ENCODE measurements at places on chromosomes 6 and 20. TPM values are rescaled to one million over a fixed set of nuclear protein-coding genes. Genes with fewer than 3 reads are reported as not detected.

Gene RSPH4A
- under 0.01 TPM for total RNA-seq

- DNase-seq, result peak; percentile 64
- peaks cover 8% of the 10 kb centered on the region for H3K27me3 ChIP-seq
- H3K4me3 ChIP-seq, result peak overlapping the region; percentile 10
- H3K27ac ChIP-seq, result no peak overlapping the region
- no peaks in the 10 kb centered on the region for H3K36me3 ChIP-seq
- H3K4me1 ChIP-seq, result no peaks in the 10 kb centered on the region
Measured at GRCh38 chr6:104525677-104526322, 333.9 kb downstream of the HACE1 start.

GRCh38 chr6:109260701-109261100 is 121.6 kb downstream of the CD164 start:
- no peak overlapping the region for H3K4me3 ChIP-seq
- H3K27me3 ChIP-seq, result peaks cover 8% of the 10 kb centered on the region
- peaks cover 10% of the 10 kb centered on the region for H3K4me1 ChIP-seq
- no peak for DNase-seq
- H3K36me3 ChIP-seq, result no peaks in the 10 kb centered on the region

Gene SIM1
- not detected for total RNA-seq

DNA sequence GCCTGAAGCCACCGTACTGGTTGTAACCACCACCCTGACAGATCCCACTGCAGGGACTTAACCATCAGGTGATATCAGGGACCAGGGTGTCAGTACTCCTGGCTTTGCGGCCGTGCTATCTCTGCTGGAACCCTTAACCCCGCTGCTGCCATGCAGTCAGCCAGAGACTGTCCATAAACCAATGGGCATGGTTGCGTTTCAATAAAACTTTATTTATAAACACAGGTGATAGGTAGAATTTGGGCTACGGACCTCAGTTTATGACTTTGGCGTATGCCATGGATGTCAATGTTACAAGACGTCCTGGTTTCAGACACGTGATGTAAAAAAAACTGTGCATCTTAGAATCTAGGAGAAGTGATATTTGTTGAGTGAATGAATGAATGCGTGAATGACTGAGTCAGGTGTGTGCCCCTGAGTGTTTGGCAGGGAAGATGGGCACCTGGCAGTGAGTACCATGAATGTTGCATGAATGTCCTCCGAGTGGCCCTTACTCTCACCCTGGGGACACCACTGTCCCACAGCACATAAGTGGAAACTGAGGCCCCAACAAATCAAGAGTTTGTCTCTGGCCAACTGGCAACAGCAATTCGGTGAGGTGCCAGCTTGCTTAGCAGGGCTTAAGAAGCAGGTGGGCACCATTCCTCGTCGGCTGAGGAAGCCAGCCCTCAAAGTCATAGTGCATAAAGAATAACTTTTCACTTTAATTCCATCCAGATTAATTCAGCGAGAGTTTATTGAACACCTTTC is 64.0 kb upstream of the APCDD1L start:
- no peaks in the 10 kb centered on the region for H3K36me3 ChIP-seq
- no peak for DNase-seq
- no peaks in the 10 kb centered on the region for H3K4me1 ChIP-seq

Gene TMEM170B
- 0.28 TPM for total RNA-seq

Gene TSBP1
- not detected for total RNA-seq

GRCh38 chr6:82246802-82247504 is 591 bp downstream of the IBTK start:
- no peaks in the 10 kb centered on the region for H3K36me3 ChIP-seq
- H3K4me1 ChIP-seq, result peaks cover 10% of the 10 kb centered on the region

- no peaks in the 10 kb centered on the region for H3K27me3 ChIP-seq
- peak; percentile 74 for DNase-seq
- no peak overlapping the region for H3K4me3 ChIP-seq
Measured at GRCh38 chr6:107237992-107238660, 122.8 kb upstream of the BEND3 start.

DNA sequence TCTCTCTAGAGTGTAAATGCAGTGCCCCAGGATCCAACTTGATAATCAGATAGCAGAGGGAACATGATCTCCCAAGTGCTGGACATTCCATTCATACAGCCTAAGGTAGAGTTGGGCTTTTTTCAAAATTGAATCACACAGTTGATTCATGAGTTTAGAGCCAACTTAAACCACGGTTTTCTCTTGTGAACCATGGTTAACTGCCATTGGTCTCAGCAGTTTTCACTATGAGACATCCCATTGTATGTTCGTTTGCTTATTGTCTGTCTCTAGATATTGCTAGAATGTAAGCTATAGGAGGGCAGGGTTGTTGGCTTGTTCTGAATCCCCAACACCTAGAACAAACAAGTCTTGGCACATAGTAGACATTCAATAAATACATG is 37.2 kb upstream of the TAF8 start:
- no peak overlapping the region for H3K4me3 ChIP-seq
- DNase-seq, result peak; percentile 65
- peaks cover 12% of the 10 kb centered on the region for H3K4me1 ChIP-seq
- H3K36me3 ChIP-seq, result no peaks in the 10 kb centered on the region
- H3K27ac ChIP-seq, result no peak overlapping the region
- H3K27me3 ChIP-seq, result no peaks in the 10 kb centered on the region

DNA sequence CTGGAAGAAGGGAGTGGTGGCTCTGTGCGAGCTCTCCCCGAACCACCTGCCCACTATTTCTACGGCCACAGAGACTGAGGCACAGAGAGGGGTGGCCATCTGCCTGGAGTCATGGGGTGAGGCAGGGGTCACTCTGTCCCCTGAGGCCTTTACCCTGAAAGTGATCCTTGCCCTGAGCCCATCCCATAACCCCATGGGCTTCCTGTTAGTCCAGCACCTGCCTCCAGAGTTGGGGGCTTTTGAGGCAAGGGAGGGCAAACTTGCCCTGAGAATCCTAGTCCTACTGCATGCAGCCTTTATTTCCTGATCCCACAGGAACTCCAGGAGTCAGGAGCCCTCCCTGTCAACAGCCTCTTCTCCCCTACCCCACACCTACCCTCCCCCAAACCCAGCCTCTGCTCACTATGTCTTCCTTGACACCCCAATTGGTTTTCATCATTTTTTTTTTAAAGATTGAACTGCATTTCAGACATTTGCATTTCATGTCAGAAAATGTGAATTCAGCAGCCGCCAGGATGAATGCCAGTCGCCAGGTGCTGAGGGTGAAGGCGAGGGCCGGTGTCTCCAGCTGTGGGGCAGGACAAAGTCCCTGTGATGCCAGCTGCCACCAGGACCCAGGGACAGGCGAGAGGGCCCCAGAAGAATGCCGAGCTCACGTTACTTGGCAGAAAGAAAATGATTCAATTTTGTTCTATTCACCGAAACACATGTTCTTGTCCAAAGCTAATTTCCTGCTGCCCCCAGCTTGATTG is 47.6 kb upstream of the NNAT start:
- H3K4me3 ChIP-seq, result no peak overlapping the region
- H3K4me1 ChIP-seq, result no peaks in the 10 kb centered on the region
- H3K27ac ChIP-seq, result no peak overlapping the region
- H3K36me3 ChIP-seq, result no peaks in the 10 kb centered on the region
- no peak for DNase-seq

Gene PPIL4
- total RNA-seq, result 13.3 TPM

Gene GABRR1
- not detected for total RNA-seq

- H3K4me3 ChIP-seq, result no peak overlapping the region
- H3K36me3 ChIP-seq, result no peaks in the 10 kb centered on the region
- no peak for DNase-seq
- no peaks in the 10 kb centered on the region for H3K27me3 ChIP-seq
- no peaks in the 10 kb centered on the region for H3K4me1 ChIP-seq
Measured at GRCh38 chr6:112649853-112650252, 302.7 kb downstream of the RFPL4B start.

DNA sequence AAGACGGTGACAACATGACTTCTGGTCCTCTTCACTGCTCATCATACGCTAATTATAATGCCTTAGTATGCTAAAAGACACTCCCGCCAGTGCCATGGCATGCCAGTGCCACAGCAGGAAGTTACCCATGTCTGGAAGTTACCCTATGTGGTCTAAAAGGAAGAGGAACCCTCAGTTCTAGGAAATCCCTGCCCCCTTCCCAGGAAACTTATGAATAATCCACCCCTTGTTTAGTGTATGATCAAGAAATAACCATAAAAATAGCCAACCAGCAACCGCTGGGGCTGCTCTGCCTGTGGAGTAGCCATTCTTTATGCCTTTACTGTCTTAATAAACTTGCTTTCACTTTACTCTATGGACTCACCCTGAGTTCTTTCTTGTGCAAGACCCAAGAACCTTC is 15.8 kb upstream of the SERPINB9 start:
- no peak overlapping the region for H3K4me3 ChIP-seq
- H3K36me3 ChIP-seq, result no peaks in the 10 kb centered on the region
- DNase-seq, result no peak
- peaks cover 4% of the 10 kb centered on the region for H3K4me1 ChIP-seq
- H3K27ac ChIP-seq, result no peak overlapping the region
- no peaks in the 10 kb centered on the region for H3K27me3 ChIP-seq

DNA sequence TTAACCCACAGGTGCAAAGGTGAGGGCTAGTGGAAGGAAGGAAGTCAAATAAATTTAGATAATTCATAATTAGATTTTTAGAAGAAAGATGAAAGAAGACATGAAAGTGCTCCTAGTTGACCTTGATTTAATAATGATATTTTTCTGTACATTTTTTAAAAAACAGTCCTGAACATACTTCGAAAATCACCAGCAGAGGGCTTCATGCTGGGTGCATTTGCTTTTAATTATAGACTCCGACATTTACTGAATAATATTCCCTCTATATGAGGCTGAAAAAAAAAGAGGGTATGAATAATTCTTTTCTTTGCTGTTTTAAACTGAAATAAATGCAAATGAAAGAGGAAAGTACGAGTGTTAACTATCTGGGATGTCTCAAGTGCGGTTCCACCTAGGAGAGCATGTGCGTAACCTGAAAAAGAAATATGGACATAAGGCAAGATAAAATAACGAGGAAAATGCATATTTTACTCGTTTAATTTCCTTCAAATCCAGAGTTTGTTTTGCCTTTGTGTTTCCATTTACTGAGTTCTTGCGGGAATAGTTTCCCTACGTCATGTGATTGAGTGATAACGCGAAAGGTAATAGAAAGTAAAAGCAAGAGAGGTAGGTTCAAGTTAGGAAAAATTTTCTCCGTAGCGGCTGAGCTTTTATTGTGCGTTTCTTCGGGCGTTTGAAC is 3.1 kb upstream of the TFAP2B start:
- no peaks in the 10 kb centered on the region for H3K36me3 ChIP-seq
- no peaks in the 10 kb centered on the region for H3K4me1 ChIP-seq
- no peak overlapping the region for H3K27ac ChIP-seq

- H3K4me3 ChIP-seq, result no peak overlapping the region
- H3K27me3 ChIP-seq, result no peaks in the 10 kb centered on the region
- H3K27ac ChIP-seq, result no peak overlapping the region
- DNase-seq, result no peak
- H3K4me1 ChIP-seq, result no peaks in the 10 kb centered on the region
- H3K36me3 ChIP-seq, result no peaks in the 10 kb centered on the region
Measured at GRCh38 chr6:121142093-121142492, 192.2 kb downstream of the TBC1D32 start.

- no peak overlapping the region for H3K27ac ChIP-seq
- no peaks in the 10 kb centered on the region for H3K27me3 ChIP-seq
- no peaks in the 10 kb centered on the region for H3K4me1 ChIP-seq
Measured at GRCh38 chr6:6583836-6584235, 4.7 kb upstream of the LY86 start.

- peaks cover 18% of the 10 kb centered on the region for H3K36me3 ChIP-seq
- H3K27me3 ChIP-seq, result no peaks in the 10 kb centered on the region
- no peak for DNase-seq
- no peak overlapping the region for H3K4me3 ChIP-seq
Measured at GRCh38 chr20:38092260-38092857, 58.8 kb downstream of the RPRD1B start.

Gene SMOC2
- not detected for total RNA-seq

- H3K27me3 ChIP-seq, result peaks cover 2% of the 10 kb centered on the region
- DNase-seq, result peak; percentile 38
- no peaks in the 10 kb centered on the region for H3K36me3 ChIP-seq
- no peaks in the 10 kb centered on the region for H3K4me1 ChIP-seq
Measured at GRCh38 chr20:13105864-13106457, 97.2 kb downstream of the SPTLC3 start.

DNA sequence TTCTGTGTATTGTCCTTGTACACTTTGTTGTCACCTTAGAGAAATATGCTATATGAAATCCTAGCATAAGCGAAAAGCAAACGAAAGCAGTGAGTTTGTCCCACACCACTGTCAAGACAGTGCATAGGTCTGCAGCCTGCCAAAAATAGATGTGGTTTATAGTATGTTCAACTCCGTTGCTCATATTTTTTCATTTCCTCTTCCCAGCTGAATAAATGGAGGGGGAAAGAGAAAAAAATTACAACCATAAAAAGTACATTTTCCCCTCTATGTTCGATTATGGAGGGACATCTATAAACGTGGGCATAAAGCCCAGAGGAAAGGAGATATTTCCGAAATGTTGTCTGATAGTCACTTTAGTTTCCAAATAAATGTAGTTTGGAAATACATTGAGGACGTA is 25.8 kb downstream of the PRL start:
- no peaks in the 10 kb centered on the region for H3K27me3 ChIP-seq
- H3K27ac ChIP-seq, result no peak overlapping the region
- no peaks in the 10 kb centered on the region for H3K36me3 ChIP-seq
- peak; percentile 23 for DNase-seq

Gene OR2J3
- total RNA-seq, result not detected

Gene LY6G5B
- 2.2 TPM for total RNA-seq

Gene SIRPG
- not detected for total RNA-seq

DNA sequence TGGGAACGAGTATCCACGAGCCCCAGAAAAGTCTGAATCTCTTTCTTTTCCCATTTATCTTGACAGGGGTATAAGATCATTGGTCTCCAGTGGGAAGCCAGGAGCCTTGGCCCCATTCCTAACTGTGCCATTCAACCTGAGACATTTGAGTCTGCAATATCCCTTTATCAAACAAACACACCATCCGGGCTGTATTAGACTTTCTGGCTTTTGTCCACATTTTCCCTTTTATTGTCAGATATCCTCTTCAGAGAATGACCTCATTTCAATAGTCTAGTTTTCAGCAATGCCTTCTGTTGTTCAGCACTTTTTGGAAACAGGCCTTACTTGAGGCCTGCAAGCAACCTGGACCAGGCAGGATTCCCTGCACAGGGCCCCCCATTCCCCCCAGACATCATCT is 15.7 kb downstream of the BPIFA1 start:
- H3K4me3 ChIP-seq, result no peak overlapping the region
- H3K4me1 ChIP-seq, result no peaks in the 10 kb centered on the region
- H3K27ac ChIP-seq, result no peak overlapping the region
- no peaks in the 10 kb centered on the region for H3K27me3 ChIP-seq
- no peak for DNase-seq

Gene HCRTR2
- not detected for total RNA-seq

DNA sequence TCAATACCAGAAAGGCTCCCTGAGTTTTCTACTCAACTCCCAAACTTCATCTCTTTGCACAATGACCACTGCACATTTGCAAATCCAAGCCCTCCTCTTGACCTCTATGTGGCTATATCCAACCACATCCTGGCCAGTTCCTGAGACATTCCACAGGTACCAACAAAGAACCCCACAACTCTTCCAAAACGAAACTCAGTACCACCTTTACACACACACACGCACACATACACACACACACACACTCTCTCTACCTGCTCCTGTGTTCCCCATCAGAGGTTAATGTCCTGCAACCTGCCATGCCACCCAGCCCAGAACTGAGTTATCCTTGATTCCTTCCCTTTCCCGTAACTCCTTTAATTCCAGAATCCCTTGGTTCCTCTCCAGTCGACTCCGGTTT is 58.5 kb downstream of the CHD6 start:
- DNase-seq, result no peak
- H3K27ac ChIP-seq, result no peak overlapping the region
- H3K27me3 ChIP-seq, result no peaks in the 10 kb centered on the region
- no peak overlapping the region for H3K4me3 ChIP-seq

Measured in IMR-90 (cell line).